ENCODE measurements at places on chromosomes 1 and 21.

- DNase-seq: no peak
These were observed 82.3 kb downstream of the GPR89B start for GRCh38 chr1:148010527-148010926.

DNA sequence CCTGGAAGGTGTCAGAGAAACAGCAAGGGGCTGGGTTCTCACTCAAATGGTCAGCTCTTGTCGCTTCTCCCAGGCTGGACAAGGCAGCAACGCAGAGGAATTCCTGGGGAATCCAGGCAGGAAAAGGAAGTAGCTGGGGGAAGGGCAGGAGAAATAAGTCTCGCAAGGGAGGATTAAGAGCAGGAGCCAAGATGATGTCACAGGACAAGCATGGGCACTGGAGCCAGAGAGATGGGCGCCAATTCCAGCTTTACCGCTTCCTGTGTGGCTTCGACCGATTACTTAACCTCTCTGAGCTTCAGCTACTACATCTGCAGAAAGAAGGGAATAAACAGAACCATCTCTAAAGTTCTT, 70.5 kb downstream of the SSBP3 start:
- peak; percentile 72 for DNase-seq

DNA sequence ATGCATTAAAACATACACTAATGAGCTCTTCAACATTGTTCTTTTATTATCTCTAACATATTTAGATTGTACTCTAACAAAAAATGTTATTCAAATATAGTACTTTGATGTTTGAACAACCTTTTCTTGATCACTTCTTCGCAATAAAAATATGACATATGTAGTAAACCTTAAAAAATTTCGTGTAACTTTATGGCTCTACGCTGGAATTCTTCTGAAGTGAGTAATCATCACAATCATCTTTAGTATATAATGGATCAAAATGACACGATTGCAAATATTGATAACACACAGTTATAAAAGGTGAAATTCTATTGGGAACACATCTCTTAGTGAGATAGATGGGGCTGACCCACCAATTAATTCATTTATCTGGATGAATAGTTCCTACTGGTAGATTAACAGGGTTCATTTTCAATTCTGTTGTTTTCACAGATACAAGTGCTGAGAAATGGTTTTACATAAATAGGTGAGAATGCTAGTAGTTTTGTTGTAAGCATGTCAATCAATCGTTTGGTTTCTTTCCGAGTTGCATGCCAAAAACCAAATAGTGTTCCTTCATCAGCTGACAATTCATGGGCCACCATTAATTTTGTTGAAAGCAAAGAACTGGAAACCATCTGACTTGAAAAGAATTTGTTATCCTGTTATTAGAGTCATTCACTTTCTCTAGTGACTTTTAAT, 1.5 kb upstream of the ZMPSTE24 start:
- no peak for DNase-seq

DNA sequence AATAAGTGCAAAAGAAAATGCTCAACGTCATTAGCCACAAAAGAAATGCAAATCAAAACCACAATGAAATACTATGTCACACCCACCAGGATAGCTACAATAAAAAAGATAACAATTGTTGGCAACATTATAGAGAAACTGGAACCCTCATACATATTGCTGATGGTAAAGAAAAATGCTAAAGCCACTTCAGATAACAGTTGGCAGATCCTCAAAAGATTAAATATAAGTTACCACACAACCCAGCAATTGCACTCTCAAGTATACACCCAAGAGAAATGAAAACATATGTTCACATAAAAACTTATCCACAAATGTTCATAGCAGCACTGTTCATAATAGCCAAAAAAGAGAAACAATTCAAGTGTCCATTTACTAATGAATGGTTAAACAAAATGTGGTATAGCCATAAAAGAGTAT, 20.7 kb downstream of the TRIM33 start:
- no peak for DNase-seq

DNA sequence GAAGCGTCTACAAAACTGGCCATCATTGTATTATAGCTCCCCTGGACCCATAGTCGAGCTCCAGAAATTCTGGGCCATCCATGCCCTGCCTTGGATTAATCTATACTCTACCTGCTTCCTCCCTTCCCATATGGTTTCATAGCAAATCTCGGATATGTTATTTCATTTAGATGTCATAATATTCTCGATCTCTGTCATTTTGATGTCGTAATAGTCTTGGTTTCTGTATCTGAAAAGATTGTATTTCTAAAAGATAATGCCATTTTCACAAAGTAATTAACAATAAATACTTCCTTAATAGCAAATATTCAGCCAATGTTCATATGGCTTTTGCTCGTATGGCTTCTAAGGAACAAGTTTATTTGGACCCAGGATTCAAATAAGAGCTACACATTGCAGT, 35.1 kb downstream of the DIP2A start:
- no peak for DNase-seq

- DNase-seq: no peak
These were observed 15.3 kb downstream of the CD55 start for GRCh38 chr1:207336559-207337467.
